T-helper 17 cell (primary cell): ENCODE measurements at places on chromosomes 6 and 20. TPM values are rescaled to one million over a fixed set of nuclear protein-coding genes. Genes with fewer than 3 reads are reported as not detected.

DNA sequence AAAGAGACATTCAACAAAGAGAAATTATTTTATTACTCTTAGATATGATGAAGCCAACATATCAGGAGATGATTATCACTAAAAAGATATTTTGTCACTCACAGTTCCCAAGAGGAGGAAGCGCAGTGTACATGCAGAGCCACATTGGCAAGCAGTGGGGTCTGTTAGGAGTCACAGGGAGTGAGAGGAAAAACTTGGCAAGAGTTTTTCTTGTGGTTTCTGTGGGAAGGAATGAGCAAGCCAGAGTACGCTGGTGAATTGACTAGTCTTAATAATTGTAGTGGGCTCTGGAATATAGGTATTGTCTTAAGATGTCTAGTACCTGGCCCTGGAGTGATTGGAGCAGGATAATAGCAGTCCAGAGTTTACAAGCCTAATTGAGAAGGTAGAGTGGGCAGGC is 1095.2 kb downstream of the GRIK2 start:
- DNase-seq, result no peak

- DNase-seq, result no peak
These were observed 37.1 kb upstream of the TFAP2A start for GRCh38 chr6:10451828-10452509.

- DNase-seq, result no peak
These were observed 40.9 kb downstream of the TRERF1 start for GRCh38 chr6:42410861-42411260.

- no peak for DNase-seq
These were observed 20.9 kb downstream of the MAP1LC3A start for GRCh38 chr20:34579191-34579978.

DNA sequence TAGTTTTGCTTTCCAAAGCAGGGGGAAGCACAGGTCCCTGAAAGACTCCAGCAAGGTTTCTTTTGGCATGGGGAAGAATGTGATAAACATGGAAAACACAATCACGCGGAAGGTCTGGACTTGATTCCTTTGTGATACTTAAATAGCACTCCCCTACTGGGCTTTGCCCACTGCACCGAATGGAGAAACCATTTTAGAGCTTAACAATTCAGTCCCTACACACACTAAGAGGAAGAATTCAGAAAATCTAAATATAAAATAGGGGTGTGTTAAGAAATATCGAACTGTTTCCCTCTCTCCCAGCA is 71.4 kb upstream of the NHSL1 start:
- DNase-seq, result no peak

The PRPH2 gene
- not detected for total RNA-seq

The SIRPD gene
- not detected for total RNA-seq
